DMS153 (cell line): ENCODE measurements at places on chromosomes 5 and 9.

DNA sequence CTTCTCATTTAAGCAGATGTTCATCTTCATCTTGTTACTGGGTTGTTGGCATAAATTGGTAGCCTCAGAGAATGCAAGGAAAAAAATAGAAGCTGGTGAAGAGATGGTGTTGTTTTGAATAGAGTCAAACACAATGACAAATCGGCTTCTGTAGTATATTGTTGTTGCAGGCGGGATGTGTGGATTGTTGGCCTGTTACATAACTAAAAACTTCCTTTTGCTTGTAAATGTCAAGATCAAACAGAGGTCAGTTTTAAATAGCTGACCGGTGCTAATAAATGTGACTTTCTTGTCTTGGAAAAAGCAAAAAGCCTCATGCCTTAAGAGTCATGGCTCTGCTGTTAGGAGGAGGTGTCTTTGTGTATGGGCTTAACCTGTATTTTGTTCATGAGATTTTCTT is 59.2 kb downstream of the CCDC192 start:
- DNase-seq = no peak

DNA sequence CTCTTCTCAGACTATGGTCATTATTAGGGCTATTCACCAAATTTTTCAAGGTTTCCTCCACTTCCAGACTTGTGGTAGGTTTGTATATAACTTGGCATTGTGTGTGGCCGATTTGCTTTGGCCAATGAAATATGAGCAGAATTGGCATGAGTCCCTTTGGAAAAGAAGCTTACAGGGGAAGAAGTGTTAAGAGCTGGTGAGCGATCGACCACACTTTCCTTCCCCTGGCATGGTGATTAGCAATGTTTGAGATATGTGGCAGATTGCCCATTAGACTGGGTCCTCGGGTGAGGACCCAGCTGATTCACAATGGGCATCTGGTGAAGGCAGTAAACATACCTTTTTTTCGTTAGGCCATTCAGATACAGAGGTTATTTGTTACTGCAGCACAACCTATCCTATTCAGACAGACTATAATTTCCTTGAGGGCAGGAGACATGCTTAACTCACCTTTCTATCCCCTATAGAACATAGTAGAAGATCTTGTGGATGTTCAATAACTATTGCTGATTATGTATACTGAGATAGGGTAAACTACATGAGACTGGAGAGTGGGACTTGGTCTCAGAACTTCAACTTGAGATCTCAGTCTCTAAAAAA is 62.8 kb upstream of the KLF9 start:
- DNase-seq = no peak

DNA sequence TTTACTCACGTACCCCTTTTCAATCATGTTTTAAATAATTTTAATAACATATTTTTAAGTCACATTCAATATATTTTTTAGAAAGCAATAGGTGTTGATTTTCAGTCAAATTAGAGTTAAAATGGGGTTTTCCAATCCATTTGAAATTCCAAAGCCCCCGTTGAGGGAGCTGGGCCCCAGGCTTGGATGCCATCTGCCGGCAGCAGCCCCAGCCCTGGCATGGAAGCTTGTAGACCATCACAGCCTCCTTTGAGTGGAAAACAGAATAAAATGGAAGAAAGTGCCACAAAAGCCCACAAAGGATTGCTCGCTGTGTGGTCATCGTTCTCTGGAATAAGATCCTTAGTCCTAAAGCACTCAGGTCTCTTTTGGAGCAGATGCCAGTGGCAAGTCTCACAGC is 81.4 kb downstream of the SEMA5A start:
- DNase-seq = no peak

- no peak for DNase-seq
These were observed 45.5 kb downstream of the ECPAS start for GRCh38 chr9:111438541-111439235.

DNA sequence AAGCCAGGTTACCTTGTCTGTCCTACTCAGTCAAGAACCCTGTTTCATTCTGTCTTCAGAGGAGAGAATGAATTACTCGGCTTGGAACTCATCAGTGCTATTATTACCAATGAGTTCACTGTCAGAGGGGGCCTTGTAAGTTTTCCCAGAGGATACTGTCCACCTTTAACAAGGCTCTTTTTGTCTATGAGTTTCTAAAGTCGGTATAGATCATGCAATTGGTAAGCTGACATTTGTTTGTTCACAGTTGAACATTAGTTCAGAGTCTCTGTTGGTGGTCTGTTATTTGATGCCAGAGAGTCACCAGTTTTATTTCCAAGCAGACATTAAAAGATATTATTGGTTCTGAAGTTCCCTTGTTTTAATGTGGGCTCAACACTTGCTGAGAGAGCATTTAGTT is 58.1 kb upstream of the DHFR start:
- DNase-seq = no peak

DNA sequence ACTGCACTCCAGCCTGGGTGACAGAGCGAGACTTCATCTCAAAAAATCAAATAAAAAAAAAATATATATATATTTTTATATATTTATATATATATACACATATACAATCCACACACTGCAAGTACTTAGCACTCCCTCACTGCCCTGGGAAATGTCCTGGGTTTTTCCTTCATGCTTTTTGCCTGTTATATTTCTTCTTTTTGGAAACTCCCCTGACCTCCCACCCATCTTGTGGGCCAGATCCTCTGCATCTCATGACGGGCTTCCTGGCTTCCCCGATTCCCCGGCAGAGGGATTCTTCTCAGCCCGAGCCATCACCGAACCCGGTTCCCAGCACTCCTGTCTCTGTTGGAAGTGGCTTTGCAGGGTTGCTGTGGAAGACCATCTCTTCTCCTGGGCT is 39.5 kb upstream of the NCS1 start:
- DNase-seq = no peak

DNA sequence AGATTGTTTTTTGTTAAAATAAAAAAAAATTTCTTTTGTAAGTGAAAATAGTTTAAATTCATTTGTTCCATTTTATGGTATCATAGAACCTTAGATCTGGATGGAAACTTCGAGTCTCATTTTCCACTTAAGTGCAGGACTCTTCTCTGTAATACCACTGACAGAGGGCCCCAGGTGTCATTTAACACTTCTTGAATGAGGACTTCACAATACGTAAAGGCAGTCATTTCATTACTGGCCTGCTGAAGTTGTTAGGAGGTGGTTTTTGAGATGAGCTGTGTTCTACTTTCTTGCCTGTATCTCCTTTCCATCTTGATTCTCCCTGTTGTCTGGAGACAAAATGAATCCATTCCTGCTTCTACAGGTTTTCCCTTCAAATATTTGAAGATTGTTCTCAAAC is 455.3 kb downstream of the DMRT2 start:
- no peak for DNase-seq

GRCh38 chr9:92234514-92234913 is 59.0 kb downstream of the IARS1 start:
- DNase-seq = no peak

DNA sequence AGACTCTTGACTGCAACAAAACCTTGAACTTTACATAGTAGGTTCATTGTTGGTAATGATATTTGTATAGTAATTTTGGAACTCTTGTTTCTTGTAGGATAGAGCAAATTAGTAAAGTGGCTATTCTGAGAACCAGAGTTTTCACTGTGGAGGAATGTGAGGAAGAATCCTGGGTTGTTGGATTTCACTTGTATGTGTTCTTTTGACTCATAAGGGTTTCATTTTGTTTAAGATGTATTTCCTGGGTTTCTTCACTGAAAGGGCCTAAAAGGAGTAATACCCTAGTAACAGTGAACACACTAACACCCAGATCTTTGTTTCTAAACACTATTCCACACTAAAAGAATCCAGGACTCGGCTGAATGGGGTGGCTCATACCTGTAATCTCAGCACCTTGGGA is 20.1 kb downstream of the TTC1 start:
- no peak for DNase-seq

GRCh38 chr5:146203872-146204192 is 427 bp downstream of the RBM27 start:
- no peak for DNase-seq

GRCh38 chr5:58294598-58295305 is 165.1 kb downstream of the PLK2 start:
- no peak for DNase-seq

GRCh38 chr9:84340535-84340934 is at the start of gene SLC28A3:
Gene SLC28A3 (minus strand): TSS chr9:84340758. CDS start chr9:84340633, 125 bp downstream.
- DNase-seq = no peak

DNA sequence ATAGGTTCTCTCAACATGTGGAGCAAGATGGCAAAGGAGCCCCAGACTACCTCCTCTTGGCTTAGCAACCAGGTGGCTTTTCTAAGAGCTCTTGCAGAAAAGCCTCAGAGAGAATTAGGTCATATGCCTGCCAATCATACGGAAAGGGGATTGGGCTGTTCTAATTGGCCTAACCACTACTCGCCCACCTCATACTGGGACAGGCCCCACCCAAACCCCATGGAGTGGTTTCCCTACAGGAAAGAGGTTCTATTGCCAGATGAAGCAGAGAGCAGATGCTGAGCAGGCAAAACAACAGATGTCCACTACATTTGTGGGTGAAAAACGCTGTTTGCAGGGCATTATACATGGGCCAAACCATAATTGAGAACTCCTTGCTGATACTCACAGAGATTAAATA is 29.0 kb downstream of the ABLIM3 start:
- no peak for DNase-seq

DNA sequence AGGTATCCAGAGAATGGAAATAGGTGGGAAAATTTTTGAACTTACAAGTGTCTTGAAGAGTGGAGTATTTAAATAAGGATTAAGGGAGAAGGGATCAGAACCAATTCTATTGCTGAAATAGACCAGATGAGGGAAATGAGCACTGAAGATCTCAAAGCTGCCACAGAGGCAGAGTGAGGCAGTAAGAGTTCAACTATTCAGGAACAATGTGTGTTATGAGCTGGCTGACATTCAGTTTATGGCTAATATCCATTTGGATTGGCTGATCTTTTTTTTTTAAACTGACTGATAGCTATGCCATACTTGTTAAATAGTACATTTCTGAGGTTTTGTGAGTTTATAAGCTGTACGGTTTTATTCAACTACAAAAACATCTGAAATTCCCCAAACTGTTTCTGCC is 95.3 kb upstream of the GNA14 start:
- DNase-seq = no peak

GRCh38 chr5:120576588-120576987 is 112.5 kb downstream of the PRR16 start:
- DNase-seq = no peak

DNA sequence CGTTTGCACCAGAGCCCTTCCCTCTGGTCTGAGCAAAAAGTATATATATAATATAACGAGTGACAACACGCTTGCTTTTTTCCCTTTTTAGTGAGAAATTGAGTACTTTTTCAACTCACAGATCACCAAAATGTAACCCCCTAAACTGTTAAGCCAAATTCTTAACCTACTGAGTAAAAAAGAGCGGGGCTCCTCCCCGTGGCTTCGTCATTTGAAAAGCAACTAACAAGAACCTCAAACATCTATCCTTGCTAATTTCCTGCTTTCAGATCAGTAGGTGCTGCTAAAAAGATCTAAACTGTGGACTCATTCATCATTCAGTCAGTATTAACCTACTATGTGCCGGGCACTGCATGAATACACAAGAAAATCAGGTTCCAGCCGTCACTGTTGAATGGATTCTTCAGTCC is 1.0 kb upstream of the PTBP3 start:
- DNase-seq = peak; percentile 28

- DNase-seq = no peak
These were observed 575.8 kb upstream of the CLINT1 start for GRCh38 chr5:158434749-158435148.
